DMS79 treated with DMSO at 0.1 percent for 48 hours (cell line): ENCODE measurements at places on chromosomes 1 and 21.

GRCh38 chr1:184800876-184801275 lies 46.2 kb upstream of the EDEM3 start:
- DNase-seq: no peak

DNA sequence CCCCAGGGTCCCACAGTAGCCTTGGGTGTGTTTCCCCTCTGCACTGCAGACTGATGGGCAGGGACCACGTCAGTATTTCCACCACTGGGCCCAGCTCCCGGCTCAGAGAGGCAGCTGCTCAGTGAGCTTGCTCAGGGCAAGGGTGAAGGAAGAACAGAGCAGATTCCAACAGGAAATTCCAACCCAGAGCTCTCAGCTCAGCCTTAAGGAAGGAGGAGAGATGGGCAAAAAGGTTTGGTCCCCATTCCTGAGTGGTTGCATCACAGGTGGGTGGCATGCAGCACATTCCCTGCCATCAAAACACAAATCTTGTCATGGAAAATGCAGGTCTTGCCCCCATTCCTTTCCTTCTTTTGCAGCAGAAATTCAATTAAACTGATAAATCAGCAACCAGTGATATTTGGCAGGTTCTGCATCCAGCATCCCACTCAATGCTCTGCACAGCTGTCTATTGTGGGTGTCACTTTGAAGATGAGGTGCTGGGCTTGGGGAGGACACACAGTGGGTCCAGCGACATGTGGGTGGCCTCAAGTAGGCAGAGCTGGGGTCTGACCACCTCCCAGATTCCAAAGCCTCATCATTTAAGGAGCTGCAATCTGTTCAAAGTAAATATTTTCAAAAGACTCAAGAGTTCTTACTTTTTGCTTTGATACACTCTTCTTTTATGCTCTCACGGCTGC lies 315.4 kb downstream of the DSCAM start:
- no peak for DNase-seq

DNA sequence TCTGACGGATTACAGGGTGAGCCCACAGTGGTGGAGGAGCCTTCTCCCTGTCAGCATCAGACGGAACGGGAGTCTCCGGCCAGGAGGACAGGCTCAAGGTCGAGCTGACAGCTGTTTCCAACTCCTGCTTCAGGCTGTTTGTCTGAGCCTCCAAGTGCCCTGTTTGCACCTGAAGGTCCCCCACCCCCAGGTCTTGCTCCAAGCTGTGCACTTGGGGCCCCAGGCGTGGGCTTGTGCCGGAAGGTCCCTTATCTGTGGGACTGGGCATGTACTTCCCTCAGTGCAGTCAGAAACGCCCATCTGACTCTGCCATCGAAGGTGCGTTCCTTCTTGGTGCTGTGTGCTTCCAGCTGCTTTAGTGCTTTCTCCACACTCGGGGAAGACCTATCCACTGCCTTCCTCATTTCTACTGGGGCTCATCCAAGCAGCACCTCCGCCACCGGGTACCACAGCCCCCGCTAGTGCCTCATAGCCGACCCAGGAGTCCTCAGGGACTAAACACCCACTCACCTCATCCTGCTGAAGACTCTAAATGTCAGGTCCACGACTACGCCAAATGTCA lies 29.5 kb upstream of the CR2 start:
- no peak for DNase-seq

- peak; percentile 38 for DNase-seq
Measured at GRCh38 chr1:47224676-47225399, 7.2 kb downstream of the TAL1 start.

- no peak for DNase-seq
Measured at GRCh38 chr1:27951396-27951795, 8.4 kb upstream of the XKR8 start.
